ENCODE measurements at places on chromosomes 5 and 9.

DNA sequence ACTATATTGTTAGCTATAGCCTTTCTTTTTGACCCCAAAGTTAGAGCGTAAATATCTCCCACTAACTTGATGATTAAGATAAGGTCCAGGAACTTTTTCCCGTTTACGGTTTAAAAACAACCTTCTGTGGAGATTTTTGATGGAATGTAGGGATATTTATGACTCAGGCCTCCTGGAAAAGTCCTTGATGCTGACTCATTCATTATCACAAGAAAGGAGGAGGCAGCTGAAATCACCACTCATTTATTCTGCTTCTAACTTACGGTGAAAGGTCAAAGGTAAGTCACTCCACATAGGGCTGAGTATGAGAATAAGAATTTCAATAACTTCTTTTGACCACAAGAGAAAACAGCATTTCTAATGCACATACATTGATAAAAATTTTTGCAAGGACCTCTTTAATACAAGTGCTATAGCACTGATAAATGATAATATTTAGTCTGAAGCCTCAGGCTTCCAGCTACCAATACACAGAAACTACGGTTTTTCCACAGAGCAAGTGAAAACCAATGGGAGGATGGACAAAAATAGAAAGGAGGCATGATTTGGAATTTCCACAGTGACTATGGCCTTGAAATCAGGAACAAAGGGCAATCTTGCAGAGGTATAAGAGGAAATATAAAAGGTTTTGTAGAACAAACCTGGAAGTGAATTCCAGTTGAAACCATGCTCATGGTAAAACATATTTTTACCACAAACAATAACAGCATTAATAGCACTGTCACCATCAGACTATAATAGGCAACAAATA, 146.5 kb downstream of the PPP2R2B start:
- no peak for DNase-seq

DNA sequence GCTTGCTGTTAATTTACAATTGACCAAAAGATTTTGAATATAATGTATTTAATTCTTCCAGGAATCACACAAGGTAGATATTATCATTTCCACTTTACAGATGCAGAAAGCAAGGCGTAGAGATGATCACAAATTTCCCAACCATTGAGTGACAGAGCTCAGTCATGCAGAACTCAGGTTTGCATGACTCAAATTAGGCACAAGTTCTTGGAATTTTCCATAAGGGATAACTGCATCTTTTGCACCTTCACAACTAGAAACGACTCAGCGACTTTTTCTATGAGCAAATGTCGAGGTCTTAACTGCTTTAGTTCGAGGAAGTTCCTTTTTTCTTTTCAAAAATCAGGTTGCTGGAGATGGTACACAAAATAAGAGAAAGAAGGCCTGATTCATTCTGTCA, 265.5 kb upstream of the PAPPA start:
- no peak for DNase-seq

- no peak for DNase-seq
Observed at GRCh38 chr5:150575745-150576448, 64.6 kb upstream of the SYNPO start.

- no peak for DNase-seq
Observed at GRCh38 chr9:27539479-27540441, 10.1 kb upstream of the MOB3B start.

GRCh38 chr9:5832071-5832537, 813 bp downstream of the ERMP1 start:
- DNase-seq: no peak

GRCh38 chr9:72255569-72255968, 106.3 kb downstream of the GDA start:
- no peak for DNase-seq

DNA sequence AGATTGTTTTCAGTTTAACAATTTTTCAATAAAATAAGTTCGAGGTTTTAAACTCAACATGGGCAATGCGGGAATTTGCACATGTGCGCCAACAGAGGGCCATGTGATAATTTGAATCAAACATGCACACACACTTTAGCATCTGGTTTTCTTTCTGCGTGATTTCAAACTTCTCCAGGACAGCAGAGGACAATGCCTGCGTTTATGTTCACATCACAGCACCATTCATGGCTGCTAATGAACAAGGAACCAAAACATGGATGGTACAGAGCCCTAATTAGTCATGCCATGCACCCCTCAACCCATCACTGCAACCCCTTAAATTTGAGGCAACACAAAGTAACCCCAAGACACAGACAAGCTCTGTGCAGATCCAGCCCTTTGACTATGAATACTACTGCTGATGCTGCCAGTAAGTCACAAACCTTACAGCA, 2.8 kb downstream of the SHC3 start:
- no peak for DNase-seq

DNA sequence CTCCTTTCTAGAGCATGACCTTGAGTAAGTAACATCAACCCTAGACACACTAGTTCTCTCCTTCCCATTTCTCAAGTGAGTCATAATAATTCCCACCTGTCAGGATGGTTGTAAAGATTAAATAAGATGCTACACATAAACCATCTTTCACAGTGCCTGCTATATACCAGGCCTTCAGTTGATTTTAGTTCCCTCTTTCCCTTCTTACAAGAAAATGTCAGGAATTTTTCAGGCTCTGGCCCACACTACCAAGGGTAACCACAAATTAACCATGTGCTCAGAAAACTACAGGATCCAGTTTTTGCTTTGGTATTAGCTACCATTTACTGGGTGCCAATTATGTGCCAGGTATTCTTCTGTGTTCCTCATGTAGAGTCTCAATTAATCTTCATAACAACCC, 42.7 kb upstream of the RARS1 start:
- DNase-seq: no peak

DNA sequence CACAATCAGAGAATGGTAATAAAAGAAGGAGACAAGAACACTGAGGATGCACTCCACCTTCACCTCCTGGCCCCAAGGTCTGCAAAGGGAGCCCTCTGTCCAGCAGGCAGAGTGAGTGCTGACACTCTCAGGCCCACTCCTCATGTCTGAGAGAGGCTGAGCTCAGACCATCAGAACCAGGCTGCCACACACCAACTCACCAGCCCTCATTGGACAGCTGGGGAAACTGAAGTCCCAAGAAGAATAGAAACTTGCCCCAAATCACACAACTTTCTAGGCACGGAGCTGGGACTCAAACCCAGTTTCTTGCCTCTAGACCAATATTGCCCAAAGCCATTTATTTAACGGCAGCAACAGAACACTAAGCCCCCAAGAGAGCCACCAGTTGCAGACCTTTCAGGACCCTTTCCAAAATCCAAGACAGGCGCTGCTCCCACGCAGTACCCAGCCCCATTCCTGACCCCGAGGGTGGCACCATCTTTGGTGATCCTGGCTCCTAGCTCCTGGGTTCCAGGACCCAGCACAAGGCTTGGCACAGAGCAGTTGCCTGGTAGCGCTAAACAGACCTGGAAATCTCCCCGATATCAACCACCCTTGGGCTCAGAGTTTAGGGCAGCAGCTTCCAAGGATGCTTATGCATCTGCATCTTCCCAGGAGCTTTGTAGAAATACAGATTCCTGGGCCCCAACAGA, 192.4 kb downstream of the GABBR2 start:
- DNase-seq: no peak

- DNase-seq: no peak
Observed at GRCh38 chr9:35112257-35113020, 3.2 kb downstream of the ATOSB start.
